Frontal cortex (tissue), 4 donors: ENCODE measurements at places on chromosomes 4 and X. TPM values are rescaled to one million over a fixed set of nuclear protein-coding genes. Genes with fewer than 3 reads are reported as not detected.

DNA sequence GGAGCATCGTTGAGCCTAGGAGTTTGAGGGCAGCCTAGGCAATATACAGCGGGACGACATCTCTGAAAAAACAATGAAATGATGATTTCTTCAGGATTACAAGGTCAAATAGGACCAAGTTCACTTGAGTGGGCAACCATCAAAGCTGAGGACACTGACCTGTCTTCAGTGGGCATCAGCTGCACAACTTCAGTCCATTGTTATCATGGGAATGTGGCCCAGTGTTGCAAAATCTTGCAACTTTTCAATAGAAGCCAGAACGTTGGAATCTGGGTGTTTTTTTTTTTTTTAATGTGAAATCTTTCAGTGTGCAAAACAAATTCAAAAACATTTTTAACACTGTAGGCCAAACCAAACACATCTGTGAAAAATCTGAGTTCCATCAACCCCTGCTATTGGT, 155.4 kb upstream of the PLAC1 start:
- no peak for DNase-seq

NEXMIF gene
- total RNA-seq = 51.4 TPM

TEX13B gene
- not detected for total RNA-seq

KIT gene
- total RNA-seq = 57.9 TPM

DNA sequence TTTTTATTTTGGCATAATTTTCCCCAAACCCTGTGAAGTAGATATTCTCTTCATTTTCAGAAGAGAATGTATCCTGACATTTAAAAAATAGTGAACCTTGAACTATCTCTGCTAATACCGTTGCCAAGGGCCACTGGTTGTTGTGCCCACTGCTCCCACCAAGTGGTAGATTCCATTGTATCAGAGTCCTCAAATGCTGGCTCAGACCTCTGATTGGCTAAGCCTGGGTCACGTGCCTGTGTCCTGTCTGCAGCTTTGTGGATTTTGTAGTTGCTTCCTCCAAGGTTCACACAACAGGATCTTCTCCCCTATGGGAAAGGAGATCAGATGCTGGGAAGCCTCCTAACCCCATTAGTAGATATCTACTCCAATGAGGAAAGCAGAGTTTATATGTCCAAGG, 104.8 kb upstream of the CASK start:
- no peak for DNase-seq

GRCh38 chr4:162770761-162771490, 395.8 kb downstream of the NAF1 start:
- no peak for DNase-seq

DNA sequence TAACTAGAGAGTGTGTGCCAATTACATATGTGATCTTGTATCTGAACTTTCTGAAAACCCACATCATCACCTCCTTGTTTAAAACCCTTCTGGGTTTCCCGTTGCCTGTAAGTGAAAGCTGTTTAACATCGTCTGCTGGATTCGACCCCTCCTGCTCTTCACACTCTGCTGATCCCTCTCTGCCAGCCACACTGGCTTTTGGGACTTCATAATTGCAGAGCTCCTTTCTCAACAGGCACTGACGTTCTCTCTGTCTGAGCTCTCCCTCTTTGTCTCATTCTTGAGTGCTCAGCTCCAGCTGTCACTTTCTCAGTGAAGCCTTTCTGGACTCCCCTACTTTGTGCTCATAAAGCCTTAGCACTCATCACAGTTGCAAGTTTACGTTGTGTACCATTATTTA, 153.9 kb downstream of the CEP135 start:
- DNase-seq = no peak

GRCh38 chr4:85681221-85681657, 206.3 kb downstream of the ARHGAP24 start:
- no peak for DNase-seq
